ENCODE measurements at places on chromosomes 11 and 22.

DNA sequence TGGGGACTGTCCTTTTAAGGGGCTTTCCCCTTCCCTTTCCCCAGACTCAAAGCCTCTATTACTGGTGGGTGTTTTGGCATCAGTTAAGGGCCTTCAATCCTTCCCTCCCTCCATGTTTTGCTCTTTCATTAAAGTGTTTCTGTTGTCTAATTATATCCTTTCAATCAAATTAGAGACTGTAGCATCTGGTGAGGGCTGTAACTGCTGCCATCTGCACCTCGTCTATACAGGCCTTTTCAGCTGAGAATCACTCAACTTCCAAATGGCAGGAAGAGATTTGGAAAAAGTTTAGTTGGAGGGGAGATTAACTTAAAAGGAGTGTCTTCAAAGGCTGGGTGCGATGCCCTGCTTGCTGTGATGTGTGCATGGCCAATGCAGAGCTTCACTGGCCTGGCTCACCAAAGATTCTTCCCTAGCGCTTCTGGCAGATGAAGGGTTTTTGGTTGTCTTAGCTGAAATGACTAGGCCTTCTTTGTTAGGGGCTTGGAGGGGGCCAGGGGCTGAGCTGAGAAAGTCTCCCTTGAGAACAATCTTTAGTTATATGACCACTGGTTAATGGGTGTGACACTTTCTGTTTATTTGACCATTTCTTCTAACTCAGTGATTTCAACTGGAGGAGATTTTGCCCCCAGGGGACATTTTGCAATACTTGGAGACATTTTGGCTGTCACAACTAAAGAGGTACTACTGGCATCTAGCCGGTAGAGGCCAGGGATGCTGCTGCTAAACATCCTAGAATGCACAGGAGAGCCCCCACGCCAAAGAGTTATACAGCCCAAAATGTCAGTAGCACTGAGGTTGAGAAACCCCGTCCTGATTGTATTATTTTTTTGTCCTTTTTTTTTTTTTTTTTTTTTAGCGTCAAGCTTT is 7.5 kb downstream of the KREMEN1 start:
- DNase-seq = no peak

DNA sequence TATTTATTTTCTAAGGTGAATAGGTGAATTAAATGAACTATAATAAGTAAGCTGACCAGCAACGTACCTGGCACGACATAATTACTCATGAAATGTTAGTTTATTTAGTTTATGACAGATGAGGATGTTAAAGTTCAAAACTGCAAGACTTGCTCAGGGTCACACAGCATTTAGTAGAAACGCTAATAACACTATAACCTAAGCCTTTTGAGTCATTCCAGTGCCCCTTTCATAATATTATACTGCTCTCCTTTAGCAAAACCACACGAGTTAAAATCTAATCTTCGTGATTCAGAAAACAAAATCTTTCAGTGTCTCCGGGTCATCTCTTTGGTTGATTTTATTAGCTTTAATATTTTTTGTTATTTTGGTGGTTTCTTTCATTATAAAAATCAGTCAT is 39.6 kb downstream of the BTBD10 start:
- no peak for DNase-seq

- DNase-seq = no peak
These were observed 537.0 kb downstream of the BRD1 start for GRCh38 chr22:49290711-49291110.

GRCh38 chr11:99376463-99376862 is 355.7 kb downstream of the CNTN5 start:
- no peak for DNase-seq

DNA sequence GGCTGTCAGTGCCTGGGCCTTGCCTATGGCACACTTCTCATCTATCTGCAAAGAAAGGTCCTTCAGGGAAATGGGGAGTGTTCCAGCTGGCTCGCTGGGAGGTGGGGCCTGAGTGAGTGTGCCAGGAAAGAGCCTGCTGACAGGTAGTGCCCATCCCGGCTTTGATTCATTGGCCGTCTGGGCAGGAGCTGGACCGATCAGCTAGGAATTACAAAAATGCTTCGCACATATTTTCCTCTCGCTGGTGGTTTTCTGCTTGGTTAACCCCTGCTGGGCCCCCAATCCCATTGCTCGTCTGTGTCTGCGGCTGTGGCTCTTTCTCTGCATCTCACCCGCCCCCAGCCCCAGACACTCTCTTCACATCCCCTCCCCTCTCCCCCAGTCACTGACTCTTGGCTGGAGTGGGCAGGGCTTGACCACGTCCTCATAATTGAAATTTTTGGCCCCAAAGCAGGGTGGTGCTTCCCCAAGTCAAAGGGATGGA is 10.8 kb downstream of the LIF start:
- DNase-seq = no peak

DNA sequence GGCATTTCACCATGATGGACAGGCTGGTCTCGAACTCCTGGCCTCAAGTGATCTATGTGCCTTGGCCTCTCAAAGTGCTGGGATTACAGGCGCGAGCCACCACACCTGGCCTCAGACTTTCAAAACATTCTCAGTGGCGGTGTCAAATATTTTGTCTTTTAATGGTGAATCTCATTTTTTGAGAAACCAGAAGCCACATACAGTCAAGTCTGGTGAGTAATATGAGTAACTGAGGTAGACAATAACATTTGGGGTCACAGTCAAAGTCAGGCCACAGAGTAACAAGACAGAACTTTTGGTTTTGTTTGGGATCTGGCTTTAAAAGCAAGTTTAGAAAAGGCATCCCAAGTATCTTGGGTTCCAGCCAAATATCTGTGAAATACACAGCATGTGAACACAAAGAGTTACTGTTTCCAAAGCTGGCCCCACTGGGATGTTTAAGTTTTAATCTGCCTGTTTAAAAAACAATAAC is 5.6 kb upstream of the TMA7B start:
- peak; percentile 34 for DNase-seq

- no peak for DNase-seq
These were observed 84.8 kb downstream of the MTNR1B start for GRCh38 chr11:93054279-93054678.

DNA sequence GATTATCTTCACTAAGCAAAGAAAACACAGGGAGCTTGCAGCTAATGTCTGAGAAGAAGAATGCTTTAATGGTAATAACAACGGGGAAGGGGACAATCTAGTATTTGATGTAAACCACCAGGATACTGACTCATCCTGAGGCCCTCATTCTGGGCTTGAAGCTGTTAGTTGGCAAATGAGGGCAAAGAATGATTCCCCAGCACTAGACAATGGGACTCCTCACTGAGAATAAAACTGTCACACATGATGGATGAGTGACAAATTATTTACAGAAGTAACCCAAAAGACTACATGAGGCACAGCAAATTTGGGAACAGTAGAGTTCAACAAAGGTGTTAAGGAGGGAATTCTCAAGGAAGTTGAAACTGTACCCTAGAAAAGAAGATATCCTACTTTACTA is 76.3 kb downstream of the FAM168A start:
- DNase-seq = peak; percentile 8

DNA sequence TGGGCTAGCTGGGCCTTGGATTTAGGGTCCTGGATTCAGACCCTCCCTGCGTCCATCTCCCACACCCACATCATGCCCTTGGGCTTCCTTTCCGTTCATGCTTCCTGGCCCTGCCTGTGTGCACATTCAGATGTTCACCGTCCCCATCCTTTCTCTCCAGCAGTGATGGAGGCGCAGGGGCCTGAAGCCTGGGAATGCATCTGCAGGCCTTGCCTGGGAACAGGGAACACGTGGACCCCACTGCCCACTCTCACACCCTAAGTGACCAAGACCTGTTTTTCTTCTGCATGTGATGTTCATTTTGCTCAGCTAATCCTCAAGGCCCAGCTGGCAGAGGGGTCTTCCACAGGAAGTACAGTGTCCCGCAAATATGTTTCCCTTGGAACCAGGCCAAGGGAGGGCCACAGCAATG is 91.6 kb upstream of the PARVA start:
- no peak for DNase-seq

DNA sequence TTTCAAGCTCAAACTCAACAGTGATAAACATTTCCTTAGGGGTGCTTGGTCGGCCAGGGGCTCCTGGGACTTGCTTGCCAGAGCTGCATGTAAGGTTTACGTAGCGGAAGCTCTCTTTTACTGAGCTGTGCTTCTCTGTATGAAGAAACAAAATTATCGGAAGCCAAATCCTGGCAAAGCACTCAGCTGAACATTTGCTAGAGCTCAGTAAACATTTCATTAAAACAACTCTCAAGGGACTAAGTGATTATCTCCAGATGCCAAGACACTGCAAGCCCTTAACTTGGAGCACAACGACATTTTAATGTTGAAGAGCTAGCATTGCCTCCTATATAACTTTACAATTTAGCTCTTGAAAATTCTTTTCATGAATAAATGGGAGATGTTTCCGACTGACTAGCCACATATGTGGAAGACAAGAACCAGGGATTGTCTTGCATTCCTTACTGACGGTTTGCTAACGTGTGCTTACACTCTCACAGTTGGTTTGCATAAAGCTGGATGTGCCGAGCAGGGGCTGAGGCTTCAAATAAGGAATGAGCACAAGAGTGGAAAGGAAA is 43.4 kb downstream of the SCUBE2 start:
- no peak for DNase-seq

DNA sequence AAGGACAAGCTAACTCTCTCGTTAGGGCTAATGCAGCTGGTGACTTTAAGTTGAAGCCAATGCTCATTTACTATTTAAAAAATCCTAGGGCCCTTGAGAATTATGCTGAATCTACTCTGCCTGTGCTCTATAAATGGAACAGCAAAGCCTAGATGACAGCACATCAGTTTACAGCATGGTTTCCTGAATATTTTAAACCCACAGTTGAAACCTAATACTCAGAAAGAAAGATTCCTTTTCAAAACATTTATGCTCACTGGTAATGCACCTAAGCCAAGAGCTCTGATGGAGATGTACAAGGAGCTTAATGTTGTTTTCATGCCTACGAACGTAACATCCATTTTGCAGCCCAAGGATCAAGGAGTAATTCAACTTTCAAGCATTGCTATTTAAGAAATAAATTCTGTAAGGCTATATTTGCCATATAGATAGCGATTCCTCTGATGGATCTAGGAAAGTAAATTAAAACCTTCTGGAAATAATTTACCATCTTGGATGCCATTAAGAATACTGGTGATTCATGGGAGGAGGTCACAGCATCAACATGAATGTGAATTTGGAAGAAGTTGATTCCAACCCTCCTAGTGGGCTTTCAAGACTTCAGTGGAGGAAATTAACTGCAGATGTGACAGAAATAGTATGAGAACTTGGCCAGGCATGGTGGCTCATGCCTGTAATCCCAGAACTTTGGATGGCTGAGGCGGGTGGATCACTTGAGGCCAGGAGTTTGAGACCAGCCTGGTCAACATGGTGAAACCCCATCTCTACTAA is 14.5 kb downstream of the XNDC1N start:
- DNase-seq = no peak

GRCh38 chr11:102879801-102880200 is 5.0 kb upstream of the MMP12 start:
- DNase-seq = peak; percentile 3

DNA sequence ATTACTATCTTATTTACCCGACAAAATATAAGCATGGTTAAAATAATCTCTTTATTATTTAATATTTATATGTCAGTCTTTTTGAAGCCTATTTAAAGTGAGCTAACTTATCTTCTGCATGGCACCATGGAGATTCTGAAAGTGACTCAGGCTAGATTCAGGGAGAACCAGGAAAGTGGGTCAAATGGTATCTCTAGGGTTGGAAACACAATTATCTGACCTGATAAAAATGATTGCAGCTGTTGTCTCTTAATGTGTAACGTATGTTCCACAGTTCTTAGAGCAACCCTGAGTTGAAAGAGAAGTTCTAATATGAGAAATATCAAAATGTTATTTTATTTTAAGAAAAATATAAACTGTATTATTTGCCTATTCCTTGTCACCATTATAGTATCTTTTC is 143.1 kb upstream of the CARD18 start:
- no peak for DNase-seq

GRCh38 chr11:96622026-96622634 is 232.3 kb downstream of the JRKL start:
- DNase-seq = no peak

DNA sequence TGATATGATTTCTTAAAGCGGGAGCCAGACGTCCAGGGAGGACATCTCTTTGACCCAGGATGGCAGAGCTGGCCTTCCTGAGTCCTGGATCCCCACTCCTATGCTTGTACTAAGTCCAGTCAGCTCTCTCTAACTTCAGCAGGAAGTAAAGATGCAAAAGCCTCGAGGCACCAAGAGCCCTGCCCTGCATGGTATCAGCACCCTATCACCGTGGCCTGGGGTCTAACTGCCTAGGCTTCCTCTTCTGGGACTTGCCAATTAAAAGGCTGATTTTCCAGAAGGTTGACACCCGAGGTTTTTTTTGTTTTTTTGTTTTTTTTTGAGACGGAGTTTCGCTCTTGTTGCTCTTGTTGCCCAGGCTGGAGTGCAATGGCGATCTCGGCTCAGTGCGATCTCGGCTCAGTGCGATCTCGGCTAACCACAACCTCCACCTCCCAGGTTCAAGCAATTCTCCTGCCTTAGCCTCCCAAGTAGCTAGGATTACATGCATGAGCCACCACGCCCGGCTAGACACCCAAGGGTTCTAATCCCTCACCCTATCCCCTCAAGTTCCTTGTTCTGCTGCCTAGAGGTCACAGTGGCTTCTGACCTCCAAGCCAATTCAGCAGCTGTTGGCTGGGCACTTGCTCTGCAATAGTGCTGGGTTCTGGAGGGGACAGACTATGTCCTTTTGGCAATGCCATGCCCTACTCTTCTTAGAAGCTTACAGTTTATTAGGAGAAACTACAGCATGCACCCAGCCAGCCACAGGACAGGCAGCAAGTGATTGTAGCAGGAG is 50.6 kb upstream of the FTH1 start:
- no peak for DNase-seq

DNA sequence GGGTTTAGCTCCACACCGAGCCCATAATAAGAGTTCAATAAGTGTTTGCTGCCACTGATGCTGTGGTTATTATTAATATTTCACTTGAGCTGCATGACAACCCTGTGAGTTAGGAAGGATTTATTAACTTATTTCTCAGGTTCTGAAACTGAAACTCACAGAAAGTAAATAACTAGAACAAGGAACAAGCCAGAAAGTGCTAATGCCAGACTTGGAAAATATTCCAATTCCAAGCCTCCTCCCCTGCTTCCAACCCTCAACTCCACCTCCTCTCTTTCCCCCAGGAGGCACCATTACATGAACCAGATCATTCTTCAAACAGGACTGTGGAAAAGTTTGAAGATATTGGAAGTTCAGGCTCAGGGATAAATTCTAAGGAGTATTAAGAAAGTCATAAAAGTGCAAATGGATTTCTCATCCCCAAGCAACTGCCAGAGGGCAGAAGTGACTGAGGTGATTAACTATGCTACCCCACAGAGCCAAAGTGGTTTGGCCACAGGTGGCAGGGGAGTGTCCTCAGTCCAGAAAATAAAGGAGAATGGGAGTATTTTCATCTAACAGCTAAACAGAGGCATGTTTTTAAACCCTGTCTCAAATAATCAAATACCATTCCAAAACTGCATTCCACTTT is 3.2 kb upstream of the FJX1 start:
- DNase-seq = no peak

DNA sequence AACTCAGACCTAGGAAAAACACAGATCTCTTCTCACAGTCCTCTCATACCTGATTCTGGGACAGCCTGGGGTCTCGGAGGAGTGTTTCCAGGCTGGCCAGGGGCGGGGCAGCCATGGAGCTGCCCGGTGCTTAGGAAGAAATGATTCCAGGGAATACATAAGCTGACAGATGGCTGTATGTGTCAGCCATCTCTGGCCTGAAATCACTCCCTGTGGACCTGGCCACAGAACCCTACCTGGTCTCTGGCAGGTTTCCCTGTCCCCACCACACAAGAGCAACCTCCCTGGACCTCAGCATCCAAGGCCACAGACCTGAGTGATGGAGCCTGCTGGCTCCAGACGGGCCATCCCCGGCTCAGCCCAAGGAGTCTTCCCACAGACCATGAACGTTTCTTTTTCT is 10.0 kb downstream of the GGA1 start:
- no peak for DNase-seq

GRCh38 chr11:90536301-90536700 is 313.5 kb upstream of the CHORDC1 start:
- no peak for DNase-seq

Data from CD4-positive, alpha-beta T cell treated with Interleukin-17A for 4 hours (primary cell).